ENCODE measurements at places on chromosomes 4 and X.
A peak's percentile ranks its signal among the peaks of the same experiment; 100 is the strongest.

- no peak for DNase-seq
Observed at GRCh38 chr4:45776146-45776545, 347.7 kb downstream of the GABRG1 start.

GRCh38 chr4:186144946-186145569 is 40.6 kb downstream of the FAM149A start:
- peak; percentile 23 for DNase-seq

DNA sequence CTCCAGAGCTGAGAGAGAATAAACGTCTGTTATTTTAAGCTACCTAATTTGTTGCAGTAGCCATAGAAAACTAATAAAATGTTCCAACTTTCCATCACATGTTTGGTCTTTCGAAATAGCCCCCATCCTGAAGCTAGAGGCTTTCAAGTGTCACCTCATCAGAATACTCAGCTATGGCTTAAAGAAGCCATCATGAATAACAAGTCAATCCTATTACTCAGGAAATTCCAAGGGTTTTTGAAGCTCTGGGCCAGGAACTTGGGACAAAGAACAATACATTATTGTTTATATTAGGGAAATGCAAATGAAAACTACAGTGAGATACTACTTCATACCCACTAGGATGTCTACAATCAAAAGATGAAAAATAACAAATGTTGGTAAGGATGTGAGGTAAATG is 42.2 kb downstream of the TBCK start:
- no peak for DNase-seq

- DNase-seq = no peak
Observed at GRCh38 chrX:15492469-15492868, 664 bp downstream of the PIR start.

DNA sequence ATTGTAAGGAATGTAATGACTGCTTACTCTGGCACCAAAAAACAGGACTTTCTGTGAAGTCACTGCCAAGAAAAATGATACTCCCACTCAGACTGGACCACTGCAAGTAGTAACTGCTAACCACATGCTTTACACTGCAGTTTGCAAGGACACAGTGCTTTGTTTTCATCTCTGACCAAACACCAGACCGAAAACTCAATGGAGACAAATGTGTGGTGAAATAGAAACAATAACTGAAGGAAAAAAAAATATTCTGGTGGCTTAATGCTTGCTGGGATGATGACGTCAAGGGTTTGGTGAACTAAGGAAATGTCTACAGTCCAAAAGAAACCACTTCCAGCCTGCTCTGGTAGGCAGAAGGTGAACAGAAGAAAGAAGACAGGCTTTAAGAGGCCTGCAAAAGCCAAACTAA is 13.2 kb downstream of the GPC4 start:
- DNase-seq = no peak

- DNase-seq = no peak
Observed at GRCh38 chr4:2789793-2790582, 2.9 kb upstream of the SH3BP2 start.

GRCh38 chr4:55177461-55177860 is 52.1 kb upstream of the KDR start:
- no peak for DNase-seq

DNA sequence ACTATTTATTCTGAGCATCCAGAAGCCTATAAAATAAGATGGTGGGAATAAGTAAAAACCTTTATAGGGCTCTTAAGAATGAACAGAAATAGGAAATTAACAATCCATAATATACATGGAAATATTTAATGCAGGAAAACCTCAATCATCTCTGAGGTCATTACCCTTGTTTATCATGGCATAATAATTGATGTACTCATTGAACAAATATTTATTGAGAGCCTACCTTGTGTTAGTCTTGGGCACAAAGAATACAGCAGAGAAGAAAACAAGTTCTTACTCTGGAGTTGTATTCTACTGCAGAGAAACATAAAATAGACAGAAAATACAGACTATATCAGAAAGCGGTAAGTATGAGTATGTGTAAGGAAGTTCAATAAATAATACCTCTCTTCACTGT is 167.2 kb downstream of the COX18 start:
- no peak for DNase-seq

DNA sequence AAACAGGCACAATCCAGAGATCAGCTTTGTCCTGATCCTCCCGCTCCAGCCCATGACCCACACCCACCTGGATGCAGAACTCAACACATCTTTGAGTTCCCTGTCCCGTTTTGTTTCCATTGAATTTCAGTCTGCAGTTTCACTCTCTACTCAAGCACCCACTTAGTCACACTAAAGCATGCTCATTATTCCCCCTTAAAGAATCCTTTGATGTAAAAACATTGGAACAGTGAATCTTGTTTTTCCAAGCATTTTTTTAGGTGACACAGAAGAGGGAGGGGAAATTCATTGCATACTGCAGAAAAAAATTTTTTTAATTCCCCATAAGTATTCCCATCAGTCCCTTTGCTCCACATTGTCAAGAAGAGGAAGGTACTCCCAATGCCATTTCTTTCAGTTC is 249.7 kb upstream of the TTC29 start:
- DNase-seq = no peak

GRCh38 chr4:45865781-45866180 is 258.1 kb downstream of the GABRG1 start:
- no peak for DNase-seq

DNA sequence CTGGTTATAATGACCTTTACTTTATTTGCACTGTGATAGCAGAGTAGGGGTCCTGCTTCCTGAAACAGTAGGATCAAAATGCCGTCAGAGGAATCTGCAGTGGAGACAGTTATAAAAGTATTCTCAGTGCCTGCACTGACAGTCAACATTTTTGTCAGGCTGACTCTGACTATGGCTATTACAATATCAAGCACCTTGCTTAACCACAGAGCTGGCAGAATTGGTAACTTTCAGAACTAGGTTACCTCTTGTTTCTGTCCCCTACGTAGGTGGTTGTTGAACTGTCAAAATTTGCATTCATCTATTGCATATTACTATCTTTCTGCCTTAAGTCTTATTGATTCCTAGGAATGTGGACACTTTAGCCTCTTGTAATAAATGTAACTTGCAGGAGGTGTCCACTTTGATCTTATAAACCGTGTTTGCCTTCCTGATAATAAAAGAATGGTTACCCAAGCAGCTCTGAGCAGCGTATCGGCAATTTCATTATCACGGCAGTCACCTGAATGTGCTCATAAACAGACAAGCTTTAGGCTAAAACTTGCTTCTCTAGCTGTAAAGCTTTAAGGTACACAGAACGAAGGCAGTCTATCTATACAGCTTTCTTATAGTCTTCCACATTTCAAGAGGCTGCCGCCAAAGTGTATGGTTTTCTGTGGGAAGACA is 353.0 kb upstream of the GALNT7 start:
- no peak for DNase-seq

Data from activated CD4-positive, alpha-beta T cell treated with anti-CD3 and anti-CD28 coated beads, Interleukin-2, Interleukin-6, amounts not matched to agents 100 ng/mL and 50 ng/mL, durations not matched to agents 16 hours and 8 hours (primary cell).